ENCODE measurements at places on chromosomes 16 and 17. TPM values are rescaled to one million over a fixed set of nuclear protein-coding genes. Genes with fewer than 3 reads are reported as not detected.

The ZBTB4 gene
- 63.4 TPM for total RNA-seq

The TBC1D3G gene
- not detected for total RNA-seq

The TBC1D3K gene
- total RNA-seq = not detected

The CDRT15L2 gene
- total RNA-seq = not detected

The CCL1 gene
- not detected for total RNA-seq

The SPN gene
- 1.3 TPM for total RNA-seq

The ITGB4 gene
- 10.6 TPM for total RNA-seq

The PLLP gene
- total RNA-seq = 5.2 TPM

The OR3A1 gene
- total RNA-seq = not detected

The GINS2 gene
- 0.44 TPM for total RNA-seq

The SPAG7 gene
- 158 TPM for total RNA-seq

The PSME3 gene
- 62.6 TPM for total RNA-seq

The KIF2B gene
- not detected for total RNA-seq

The TSPAN10 gene
- total RNA-seq = 0.30 TPM

The ADAD2 gene
- 0.52 TPM for total RNA-seq

The CD7 gene
- total RNA-seq = 0.47 TPM

The CLEC3A gene
- not detected for total RNA-seq

The ZG16 gene
- total RNA-seq = not detected

The SCARF1 gene
- 12.2 TPM for total RNA-seq

The SPAG9 gene
- total RNA-seq = 43.8 TPM

The DNASE1 gene
- 7.7 TPM for total RNA-seq

The SRL gene
- total RNA-seq = 445 TPM

The LGALS9B gene
- not detected for total RNA-seq

The RUNDC3A gene
- total RNA-seq = 0.41 TPM

The PSMD11 gene
- 63.7 TPM for total RNA-seq

The ADAMTS18 gene
- total RNA-seq = not detected

The SETD1A gene
- total RNA-seq = 7.4 TPM

The ASGR1 gene
- total RNA-seq = 0.14 TPM

The FZD2 gene
- total RNA-seq = 4.0 TPM

The QPRT gene
- 20.8 TPM for total RNA-seq

The ENDOV gene
- total RNA-seq = 11.3 TPM
